ENCODE measurements at places on chromosomes 2 and 18.

DNA sequence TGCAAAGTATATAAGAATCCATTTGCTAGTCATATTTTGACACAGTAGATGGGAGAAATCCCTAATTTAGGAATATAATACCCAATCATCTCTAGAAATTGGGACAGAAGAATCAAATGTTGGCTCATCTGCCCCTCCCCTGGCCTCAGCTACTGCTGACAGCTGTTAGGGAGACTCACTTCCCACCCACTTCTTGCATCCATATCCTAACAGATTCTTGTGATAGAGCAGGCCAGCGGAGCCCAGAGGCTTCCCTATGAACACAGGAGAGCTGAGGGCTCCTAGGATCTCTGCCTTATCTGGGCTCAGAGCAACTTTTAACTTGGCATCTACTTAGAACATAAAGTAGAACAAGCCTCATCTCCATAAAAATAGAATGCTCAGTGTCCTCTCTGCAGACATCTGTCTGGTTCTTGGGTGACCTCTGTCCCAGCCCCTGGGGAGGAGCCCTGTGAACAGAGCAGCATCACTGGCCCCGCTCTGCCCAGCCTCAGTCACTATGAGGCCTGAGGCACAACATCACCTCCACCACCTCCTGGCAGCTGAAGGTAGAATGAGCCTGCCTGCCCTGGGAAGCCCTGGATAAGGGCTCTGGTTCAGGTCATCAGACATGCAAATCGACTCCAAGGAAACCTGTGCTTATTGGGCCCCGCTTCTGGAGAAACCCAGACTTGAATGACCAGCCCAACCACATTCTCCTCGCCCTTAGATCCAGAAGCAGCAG lies 229.7 kb downstream of the ANKRD36B start:
- DNase-seq: no peak

- DNase-seq: no peak
These were observed 25.9 kb downstream of the HDAC4 start for GRCh38 chr2:239374896-239375277.

GRCh38 chr2:38029512-38029911 lies 46.4 kb downstream of the CYP1B1 start:
- DNase-seq: no peak

- DNase-seq: no peak
These were observed 20.3 kb downstream of the AAK1 start for GRCh38 chr2:69623236-69623635.

- DNase-seq: no peak
These were observed 437.4 kb upstream of the SALL3 start for GRCh38 chr18:78542204-78542603.

GRCh38 chr2:152099367-152100050 lies 665 bp upstream of the CACNB4 start:
- DNase-seq: no peak

- no peak for DNase-seq
These were observed 4.4 kb downstream of the MAP4K3 start for GRCh38 chr2:39432701-39433100.

DNA sequence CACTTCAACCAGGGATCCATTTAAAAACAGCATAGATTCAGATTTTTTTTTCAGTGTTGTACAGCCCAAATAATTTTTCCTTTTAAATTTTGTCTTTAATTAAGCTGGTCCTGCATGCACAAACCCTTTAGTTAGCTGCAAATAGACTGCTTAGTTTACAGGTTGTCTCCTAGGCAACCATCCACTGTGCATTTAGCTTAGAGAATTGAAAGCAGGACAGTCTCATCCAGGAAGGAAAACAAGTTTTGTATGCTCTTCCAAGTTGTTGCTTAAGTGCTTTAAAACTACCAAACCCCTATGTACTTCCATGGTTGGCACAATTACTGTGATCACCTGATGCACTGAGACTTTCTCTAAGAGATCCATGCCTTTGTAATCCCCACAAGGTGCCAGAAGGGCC lies at the start of gene MAP3K19:
MAP3K19 (minus strand) TSS at position 148 of the 400 bp plus-strand sequence. CDS start 22,800 bp downstream, outside the sequence.
- DNase-seq: no peak

GRCh38 chr2:237441605-237442274 lies 27.8 kb upstream of the COL6A3 start:
- no peak for DNase-seq

DNA sequence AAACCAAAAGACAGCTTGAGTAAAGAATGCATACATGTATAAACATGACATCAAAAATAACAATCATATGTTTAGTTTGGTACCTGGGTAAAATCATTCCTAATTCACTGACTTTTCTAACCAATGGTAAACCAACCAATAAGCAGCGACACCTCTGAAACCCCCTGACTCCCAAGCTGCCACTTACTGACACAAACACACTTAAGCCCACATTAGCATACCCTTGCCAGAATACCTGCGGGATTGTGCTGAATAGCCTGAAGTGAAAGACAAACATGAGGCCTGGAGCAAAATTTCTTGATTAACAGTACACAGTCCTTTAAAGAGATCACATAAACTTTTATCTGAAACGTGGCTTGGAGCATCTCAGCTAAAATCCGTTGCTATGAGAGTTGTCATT lies 902.9 kb downstream of the TMEM182 start:
- no peak for DNase-seq

- no peak for DNase-seq
These were observed 132.9 kb upstream of the MSH6 start for GRCh38 chr2:47650001-47650535.

- DNase-seq: no peak
These were observed 213.9 kb upstream of the MAP2 start for GRCh38 chr2:209209943-209210342.

DNA sequence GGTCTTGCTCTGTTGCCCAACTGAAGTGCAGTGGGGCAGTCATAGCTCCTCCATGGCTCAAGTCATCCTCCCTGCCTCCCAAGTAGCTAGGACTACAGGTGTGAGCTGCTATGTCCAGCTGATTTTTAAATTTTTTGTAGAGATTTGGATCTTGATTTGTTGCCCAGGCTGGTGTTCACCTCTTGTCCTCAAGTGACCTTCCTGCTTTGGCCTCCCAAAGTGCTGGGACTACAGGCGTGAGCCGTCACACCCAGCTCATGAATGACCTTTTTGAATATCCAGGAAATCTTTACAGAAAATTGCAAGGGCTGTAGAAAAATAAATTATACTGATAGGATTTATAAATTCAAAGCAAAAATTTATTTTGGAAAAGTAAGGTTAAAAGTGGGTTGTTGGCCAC lies 17.4 kb downstream of the ACTR3 start:
- no peak for DNase-seq

DNA sequence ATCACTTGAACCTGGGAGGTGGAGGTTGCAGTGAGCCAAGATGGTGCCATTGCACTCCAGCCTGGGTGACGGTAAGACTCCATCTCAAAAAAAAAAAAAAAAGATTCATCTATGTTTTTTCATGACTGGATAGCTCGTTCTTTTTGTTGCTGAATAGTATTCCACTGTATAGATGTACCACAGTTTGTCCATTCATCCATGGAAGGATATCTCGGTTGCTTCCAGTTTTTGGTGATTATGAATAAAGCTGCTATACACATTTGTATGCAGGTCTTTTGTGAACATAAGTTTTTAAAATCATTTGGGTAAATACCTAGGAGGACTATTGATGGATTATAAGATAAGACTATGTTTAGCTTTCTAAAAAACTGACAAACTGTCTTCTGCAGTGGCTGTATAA lies 90.8 kb downstream of the ACOXL start:
- no peak for DNase-seq

DNA sequence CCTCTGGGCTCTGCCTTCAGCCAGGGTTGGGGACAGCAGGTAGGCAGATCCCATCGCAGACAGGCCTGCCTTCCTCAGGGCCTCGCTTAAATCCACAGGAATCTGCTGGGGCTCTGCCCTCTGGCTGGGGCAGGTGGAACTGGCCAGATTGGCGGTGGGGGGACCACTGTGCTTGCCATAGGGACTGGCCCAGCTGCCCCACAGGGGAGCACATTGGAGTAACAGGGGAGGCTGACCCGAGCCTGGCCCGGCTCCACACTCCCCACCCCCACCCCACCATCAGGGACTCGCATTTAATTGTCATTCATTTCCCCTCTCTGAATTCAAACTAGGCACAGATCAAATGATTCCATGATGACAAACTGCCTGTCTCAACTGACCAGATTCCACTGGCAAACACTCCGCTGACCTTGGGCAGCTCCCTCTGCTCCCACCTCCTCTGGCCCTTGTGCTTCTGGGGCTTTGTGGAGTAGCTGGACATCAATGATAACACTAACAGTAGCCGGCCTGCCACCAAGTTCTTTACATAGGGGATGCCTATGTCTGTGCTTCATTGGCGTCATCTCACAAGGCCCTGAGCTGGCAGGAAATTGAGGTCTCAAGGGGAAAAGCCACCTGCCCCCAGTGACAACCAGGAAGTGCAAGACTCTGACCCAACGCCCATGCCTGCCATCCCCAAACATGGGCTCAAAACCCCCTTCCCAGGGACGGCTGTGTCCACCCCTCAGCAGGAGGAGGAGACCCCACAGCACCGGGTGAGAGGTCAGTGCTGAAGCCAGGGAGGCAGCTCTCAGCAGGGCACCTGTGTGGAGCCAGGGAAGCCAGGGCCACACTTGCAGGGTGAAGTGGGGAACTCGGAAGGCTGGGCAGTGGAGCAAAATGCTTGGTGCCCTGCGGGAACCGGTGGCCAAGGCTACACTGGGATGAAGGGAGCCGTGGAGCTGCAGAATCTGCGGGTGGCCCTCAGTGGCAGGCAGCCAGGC lies 2.1 kb upstream of the B3GNT7 start:
- no peak for DNase-seq

DNA sequence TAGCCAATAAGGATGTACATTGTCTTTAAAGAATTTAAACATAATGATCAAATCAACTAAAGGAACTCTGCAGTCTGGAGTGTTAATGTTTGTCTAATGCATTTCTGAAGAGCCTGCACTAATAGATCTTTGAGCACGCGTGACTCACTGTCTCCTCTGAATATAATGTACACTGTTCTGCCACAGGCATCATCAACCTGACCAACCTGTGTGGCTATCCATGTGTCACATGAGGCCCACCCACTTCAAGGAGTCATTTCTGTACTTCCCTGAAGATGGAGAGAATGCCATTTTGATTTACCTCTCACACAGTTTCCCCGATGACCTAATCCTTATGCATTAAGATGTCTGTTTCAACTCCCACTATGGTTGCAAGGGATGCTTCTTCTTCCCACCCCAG lies 434.0 kb upstream of the SPHKAP start:
- DNase-seq: no peak

GRCh38 chr2:26767129-26767528 lies 3.0 kb downstream of the SLC35F6 start:
- DNase-seq: no peak

DNA sequence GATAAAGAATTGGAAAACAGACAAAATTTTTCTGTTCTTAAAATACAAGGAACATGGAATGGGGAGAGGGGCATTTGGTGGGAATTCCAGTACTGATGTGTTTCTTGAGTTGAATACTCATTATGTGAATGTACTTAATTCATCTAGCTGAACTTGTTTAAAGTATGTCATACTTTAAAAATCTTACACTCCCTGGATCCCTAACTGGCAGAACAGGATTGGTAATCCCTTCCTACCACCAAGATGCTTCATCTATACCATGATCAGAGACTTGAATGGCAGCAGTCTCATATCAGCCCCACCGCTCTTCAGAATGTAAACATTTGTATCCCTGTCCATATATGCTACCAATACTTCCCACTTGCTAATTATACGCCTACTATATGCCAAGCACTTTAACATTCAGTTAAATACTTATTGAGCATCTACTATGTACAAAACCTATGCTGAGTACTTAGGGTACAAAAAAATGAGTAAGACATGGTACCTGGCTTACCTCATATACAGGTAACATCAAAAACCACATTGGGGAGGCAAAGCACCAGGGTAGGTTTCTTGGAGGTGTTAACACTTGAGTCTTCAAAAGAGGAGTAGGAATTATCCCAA lies 5.3 kb downstream of the MEMO1 start:
- DNase-seq: no peak

GRCh38 chr2:128625963-128626759 lies 307.5 kb upstream of the HS6ST1 start:
- DNase-seq: no peak

DNA sequence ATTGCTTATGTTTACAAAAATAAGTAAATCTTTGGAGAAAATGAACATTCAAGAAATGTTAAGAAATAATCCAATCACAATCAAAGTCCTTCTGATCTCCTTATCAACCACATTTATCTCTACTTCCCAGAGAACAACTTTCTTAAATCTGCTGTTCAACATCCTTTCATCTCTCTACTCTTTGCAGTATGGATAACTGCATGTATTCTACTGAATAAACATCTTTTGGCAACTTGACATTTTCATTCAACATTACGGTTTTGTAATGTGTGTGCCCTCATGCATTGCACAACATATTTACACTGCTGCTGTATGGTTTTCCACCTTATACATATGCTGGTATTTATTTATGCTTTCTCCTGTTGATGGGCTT lies 9.2 kb downstream of the CMPK2 start:
- no peak for DNase-seq

DNA sequence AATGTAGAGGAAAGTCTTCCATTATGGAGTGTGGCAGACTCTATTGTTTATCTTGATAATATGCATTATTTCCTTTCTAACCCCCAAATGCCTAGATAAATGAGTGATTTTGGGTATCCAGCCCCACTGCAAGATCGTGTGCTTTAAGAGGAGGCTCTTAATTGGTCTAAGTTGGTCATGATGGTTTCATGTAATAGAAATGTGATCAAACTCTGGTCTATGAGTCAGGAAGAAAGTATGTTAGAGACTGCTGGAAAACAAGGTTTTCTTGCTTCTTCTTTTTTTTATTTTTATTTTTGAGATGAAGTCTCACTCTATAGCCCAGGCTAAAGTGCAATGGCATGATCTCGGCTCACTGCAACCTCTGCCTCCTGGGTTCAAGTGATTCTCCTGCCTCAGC lies 344.5 kb upstream of the TNP1 start:
- no peak for DNase-seq

DNA sequence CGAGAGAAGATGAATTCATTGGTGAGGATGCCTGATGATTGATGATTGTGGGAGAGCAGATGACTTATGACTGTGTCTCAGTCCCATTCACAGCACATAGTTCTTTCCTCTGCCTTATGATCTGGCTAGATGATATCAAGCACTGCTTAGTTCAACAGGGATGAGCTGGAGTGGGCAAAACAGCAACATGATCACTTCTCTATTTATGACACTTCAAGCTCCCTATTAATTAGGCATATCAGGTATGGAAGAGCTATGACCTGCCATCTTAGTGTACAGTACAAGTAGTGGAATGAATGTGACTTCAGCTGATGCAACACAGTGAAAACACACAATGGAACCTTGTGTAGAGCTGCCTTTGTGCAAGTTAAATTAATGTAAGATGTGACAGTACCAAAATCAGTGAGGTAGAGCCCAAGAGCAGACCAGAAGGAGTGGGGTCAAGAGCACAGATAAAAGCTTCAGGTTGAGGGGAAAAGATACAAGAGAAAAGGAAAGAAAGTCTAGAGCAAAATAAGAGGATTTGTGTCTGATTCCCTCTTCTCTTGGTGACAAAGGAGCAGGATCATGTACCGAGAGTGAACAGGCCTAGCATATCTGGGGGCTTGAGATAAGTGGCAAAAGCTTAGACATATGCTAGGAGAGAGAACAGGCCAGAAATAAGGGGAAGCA lies 93.0 kb upstream of the MYO3B start:
- no peak for DNase-seq

- no peak for DNase-seq
These were observed 2.6 kb downstream of the CYB5A start for GRCh38 chr18:74289137-74289536.

Data from NCI-H1417 treated with DMSO at 0.1 percent for 48 hours (cell line).